Stimulated activated CD4-positive, alpha-beta T cell treated with anti-CD3 and anti-CD28 coated beads, Interleukin-15, amount 100 ng/mL, for 1 hour (primary cell): ENCODE measurements at places on chromosomes 3 and 15.

DNA sequence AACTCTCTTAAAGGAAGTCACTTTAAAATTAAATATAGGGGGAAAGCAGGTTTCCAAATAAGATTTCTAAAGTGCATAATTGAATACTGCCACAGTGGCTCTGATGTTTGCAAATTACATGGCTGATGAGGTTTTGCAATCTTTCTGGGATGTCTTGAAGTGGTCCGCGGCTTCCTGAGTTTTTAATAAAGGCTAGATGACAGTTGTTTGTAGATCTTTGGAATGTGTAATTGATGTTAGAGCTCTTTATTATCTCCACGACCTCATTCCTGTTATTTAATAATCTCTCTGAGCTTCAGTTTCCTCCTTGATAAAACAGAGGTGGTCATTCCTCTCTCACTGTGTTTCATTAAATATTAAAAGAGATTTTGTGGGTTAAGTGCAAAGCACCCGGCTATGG is 27.0 kb upstream of the CEMIP start:
- no peak for DNase-seq

DNA sequence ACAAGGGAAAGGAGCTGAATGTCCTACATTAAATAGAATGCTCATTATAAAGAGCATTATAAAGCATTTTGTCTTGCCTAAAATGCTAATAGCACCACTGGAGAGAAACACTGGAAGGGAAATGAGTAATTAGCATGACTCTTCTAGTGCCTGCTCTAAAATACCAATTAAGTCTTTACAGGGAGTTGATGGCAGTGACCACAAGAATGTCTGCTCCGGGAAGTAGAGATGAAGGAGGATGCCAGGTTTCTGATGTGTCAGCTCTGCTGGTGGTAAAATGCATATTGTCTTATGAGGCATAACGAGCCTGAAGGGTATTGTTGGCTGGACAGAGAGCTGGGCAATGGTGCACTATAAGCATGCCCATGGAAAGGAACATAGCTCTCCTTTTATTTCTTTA is 49.5 kb downstream of the MYLK start:
- DNase-seq = no peak

DNA sequence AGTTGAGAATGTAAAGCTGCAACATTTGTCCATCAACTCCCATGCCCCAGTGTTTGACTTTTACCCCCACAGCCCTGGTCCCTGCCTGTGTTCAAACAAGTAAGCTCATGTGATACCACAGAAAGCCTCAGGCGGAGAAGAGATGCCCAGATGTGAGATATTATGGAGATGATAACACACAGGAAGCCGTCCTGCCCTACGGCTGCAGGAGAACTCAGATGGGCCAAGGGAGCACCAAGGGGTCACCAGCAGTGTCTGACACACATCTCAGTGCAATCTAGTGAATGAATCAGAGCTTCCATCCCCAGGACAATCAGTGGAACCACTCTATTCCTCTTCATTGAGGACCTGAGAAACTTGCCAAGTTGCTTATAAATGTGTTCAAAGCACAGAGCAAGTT is 14.0 kb upstream of the SPINK8 start:
- no peak for DNase-seq

GRCh38 chr3:72196377-72196929 is 411.5 kb upstream of the PROK2 start:
- DNase-seq = no peak

DNA sequence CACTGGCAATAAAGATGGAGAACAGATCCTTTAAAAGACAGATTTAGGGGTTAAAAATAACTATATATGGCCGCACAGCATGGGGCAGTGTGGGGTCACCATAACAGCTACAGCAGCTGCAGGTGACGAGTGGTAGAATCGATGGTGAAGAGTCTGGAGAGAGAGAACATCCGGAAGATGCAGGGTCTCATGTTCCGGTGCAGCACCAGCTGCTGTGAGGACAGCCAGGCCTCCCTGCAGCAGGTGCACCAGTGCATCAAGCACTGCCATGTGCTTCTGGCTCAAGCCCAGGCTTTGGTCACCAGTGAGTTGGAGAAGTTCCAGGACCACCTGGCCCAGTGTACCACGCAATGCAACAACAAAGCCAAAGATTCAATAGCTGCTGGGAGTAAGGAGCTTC is 93.7 kb upstream of the IMPG2 start:
- DNase-seq = no peak

DNA sequence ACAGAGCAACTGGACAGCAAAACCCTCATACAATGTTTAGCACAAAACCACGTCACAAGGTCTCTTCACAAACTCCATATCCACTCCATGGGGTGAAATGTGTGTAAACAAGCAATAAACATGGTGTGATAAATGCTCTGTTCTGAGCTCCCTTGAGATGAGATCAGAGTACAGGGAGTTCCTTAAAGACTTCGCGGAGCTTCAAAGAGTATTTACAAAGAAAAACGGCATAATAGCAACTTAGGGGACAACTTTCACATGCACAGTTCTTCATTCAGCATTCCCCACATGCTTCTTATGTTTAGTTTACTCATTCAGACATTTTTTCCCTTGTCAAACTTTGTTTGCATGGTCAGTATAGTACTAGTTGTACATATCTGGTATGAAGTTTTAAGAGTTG is 52.5 kb upstream of the SUCLG2 start:
- no peak for DNase-seq

DNA sequence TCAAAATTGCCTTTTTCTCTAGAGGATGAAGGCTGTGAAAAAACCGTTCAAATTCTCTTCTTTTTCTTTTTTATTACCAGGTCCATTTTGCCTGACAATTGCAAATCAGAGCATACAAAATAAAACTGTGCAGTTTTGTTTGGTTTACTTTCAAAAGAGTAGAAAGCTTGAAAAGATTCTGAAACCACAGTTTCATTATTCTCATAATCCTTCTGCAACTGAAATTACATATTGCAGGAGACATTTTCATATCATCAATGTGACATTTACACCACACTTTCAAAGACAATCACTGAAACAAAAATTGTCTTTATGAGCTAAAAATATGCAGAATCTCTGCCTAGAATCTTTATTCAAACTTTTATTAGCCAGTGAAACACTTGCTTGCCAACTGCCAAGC is 296.4 kb upstream of the TPRG1 start:
- no peak for DNase-seq

DNA sequence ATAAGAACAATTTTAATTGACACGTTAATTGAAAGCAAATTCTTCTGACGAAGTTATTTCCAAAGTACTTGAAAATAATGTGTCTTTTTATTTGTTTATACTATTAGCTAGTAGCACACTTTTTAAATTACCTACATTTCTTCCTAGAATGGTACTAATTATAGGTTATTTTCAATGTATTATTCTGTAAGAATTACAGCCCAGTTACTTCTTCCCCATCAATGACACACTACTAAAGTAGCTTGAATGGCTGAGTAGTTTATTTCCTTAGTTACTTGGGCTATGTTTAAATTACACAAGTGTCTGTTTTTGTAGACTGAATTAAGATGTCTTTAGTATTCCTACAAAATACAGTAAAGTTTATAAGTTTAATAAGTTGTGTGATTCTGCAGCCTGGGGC is 217.6 kb upstream of the IL12A start:
- no peak for DNase-seq

GRCh38 chr15:49490966-49491365 is 67.9 kb downstream of the FGF7 start:
- DNase-seq = no peak

GRCh38 chr3:115930168-115930567 is 306.9 kb downstream of the GAP43 start:
- DNase-seq = no peak

GRCh38 chr3:13323822-13324221 is 96.3 kb downstream of the NUP210 start:
- no peak for DNase-seq

DNA sequence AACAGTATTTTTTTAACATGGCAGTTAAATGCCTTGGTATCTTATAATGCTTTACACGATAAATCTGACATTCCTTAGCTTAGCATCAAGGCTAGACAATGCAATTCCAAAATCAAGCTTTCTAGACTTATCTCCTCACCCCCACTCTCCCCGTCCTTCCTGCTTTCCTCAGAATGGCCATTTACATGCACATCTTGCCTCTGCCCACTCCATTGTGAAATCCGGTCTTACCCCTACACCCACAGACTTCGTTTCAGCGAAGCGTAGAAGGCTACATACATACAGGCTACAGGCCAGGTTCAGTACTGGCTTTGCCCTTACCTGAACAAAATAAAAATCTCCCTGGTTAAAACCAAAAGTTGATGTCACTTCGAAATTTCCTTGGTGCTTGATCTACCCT is 58.6 kb upstream of the SLC12A8 start:
- no peak for DNase-seq

DNA sequence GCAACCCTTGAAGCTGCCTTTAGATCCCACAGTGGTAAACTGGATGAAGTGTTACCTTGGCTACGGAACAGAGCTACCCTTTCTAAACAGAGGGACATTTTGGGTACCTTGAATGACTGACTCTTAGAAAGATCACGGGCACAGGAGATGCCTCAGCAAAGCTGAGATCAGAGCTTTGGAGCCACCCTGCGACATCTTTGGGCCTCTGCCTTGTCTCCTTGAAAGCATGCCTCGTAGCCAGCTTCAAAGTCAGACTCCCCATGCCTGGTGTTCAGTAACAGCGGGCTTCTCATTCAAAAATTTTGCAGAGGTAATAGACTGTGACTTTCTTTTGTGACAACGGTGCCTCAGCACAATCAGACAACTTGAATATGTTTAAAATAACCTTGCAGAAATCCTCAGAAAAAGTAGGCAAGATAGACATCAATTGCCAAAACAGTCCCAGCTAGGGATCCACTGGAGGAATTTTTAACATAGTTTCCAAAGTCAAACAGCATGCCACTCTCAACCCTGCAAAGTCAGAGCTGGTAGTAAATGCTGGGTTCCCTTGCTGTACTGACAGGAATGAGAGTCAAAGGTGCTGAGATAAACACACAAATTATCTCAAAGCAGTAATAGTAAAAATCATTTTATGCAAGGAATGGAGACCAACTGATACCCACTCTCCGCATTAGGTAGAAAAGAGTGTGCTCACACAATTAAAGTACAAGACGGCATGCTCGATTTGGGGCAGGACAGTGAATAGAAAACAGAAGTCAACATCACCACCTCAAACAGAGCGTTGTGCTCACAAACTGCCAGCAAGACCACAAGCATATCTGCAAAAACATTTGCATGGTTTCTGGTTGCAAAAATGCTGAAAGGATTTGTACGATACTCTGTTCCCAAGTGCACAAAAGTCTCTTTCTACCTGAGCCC is 82.1 kb downstream of the MYO1E start:
- DNase-seq = no peak

- no peak for DNase-seq
Measured at GRCh38 chr3:38043486-38043885, 4.5 kb downstream of the DLEC1 start.

DNA sequence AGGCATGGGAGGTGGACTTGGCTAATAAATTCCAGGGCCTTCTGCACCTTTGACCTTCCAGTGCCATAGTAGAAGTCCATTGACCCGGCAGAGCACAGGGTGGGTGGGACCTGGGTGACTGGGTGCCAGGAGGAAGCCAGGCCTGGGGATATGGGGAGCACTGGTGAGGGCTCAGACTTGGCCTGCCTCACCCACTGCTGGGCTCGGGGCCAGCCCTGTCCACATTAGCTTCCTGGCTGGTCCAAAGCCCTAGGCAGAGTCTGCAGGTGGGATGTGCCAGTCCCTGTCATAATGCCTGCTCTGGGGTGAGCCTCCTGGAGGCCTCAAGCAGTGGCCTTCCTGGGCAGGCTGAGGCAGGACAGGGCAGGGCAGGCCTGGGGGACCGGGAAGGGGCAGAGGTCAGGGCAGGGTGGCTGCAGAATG is 38.1 kb upstream of the CHRNB4 start:
- no peak for DNase-seq

DNA sequence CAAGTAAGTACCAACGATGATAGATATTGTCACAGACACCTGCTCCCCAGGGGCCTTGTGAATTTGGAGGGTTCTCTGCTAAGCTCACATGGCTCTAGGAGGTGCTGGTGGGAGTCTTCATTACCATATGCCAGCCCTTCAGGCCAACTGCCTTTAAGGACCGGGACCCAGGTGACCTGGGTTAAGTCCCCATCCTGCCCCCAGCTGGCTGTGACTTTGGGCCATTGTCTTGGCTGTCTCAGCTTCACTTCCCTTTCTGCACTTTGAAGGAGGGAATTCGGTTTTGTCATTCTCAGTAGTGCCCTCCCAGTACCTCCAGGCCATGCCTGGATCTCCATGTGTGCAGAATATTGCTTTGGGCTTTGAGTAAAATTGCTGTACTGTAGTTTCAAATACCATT is 72.8 kb upstream of the ACAD9 start:
- no peak for DNase-seq

GRCh38 chr3:12287727-12288181 is 1.1 kb upstream of the PPARG start:
- DNase-seq = no peak

DNA sequence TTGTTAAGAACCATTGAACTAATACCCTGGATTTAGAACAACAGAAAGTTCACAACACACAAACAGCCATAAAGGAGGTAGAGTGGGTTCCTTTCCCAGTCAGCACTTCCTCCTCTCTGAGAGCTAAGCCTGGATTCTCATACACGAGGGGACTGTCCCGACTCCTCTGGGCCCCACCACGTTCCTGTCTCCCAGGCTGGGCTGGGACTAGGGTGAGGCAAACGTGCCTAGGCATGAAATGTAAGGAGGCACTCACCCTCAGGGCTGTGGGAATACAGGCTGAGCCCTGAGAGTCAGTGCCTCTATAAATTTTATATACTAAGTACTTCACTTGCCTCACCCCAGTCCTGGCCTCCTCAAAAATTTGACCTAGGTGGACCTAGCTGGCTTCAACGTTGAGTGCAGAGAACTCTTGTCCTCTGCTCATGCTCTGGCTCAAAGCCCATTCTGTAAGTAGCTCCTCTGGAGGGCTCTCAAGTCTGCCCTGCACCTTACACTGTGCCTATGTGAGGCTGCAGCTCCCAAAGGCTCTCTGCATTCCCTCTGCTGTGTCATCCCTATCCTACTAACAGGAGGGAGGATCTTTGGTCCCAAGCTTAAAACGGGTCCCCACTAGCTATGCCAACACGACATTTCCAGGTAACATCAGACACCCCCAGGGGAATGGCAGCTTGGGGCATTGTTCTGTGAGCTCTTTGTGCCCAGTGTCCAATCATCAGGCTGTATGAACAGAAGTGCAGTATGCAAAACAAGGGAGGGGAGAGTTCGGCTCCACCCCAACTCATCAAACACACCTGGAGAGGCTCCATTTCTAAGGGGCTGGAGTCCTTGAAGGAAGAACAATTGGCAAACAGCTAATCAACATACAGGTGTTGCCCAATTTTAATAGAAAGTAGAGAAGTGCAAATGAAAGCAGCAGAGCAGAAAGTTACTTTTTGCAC is 233.2 kb downstream of the RPLP1 start:
- no peak for DNase-seq

GRCh38 chr3:56762718-56763117 is 39.0 kb downstream of the ARHGEF3 start:
- DNase-seq = no peak

- DNase-seq = no peak
Measured at GRCh38 chr3:53880396-53881345, 1.3 kb downstream of the ACTR8 start.

- DNase-seq = no peak
Measured at GRCh38 chr3:164507886-164508285, 570.4 kb downstream of the SI start.
